Stimulated activated CD8-positive, alpha-beta memory T cell treated with anti-CD3 and anti-CD28 coated beads, Interleukin-15, amount 100 ng/mL, for 4 hours (primary cell): ENCODE measurements at places on chromosomes 4 and X.

DNA sequence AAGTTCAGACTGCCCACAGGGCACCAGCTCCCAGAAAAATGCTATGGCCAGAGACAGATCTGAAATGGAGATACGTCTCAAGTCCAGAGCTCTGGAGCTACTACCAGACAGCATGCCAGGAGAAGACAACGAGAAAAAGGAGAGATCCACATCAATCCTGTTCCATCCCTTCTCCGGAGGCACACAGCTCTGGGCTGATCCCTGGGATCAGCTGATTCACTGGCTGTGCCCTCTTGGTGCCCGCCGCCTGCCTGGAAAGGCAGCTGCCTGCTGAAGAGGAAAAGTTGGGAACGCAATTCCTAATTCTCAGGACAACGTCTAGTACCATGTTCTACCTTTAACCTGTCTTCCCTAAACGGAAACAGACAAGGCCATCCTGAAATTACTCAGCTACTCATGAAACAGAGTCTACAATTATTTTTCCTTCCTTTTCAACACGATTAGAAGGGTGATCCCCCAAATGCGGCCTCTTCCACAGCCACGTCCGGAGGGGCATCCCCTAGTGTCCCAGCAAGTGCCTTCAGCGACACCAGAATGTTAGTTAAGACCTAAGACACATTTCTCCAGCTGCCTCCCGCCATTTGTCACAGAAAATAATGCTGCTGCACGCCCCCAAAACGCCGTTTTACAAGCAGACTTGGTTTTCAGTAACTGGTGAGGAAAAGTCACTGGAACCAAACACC, 2.4 kb downstream of the ZFYVE28 start:
- DNase-seq, result no peak

DNA sequence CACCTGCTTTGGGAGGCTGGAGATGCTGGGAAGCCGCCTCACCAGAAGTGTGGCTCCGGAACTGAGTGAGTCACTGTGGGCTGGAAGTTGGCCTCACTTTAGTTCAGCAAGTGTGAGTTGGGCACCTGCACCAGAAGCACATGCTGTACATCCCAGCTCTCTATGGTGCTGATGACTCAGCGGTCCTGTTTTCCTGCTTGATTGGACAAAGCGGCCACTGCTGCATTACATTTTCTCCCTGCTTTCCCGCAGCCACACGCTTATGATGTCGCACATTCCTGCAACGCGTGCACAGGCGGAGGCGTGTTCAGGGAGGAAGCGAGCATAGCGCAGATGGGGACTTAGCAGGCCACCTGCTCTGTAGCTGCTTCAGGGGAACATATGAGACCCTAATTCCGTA, 26.7 kb upstream of the CLDN34 start:
- DNase-seq, result no peak

DNA sequence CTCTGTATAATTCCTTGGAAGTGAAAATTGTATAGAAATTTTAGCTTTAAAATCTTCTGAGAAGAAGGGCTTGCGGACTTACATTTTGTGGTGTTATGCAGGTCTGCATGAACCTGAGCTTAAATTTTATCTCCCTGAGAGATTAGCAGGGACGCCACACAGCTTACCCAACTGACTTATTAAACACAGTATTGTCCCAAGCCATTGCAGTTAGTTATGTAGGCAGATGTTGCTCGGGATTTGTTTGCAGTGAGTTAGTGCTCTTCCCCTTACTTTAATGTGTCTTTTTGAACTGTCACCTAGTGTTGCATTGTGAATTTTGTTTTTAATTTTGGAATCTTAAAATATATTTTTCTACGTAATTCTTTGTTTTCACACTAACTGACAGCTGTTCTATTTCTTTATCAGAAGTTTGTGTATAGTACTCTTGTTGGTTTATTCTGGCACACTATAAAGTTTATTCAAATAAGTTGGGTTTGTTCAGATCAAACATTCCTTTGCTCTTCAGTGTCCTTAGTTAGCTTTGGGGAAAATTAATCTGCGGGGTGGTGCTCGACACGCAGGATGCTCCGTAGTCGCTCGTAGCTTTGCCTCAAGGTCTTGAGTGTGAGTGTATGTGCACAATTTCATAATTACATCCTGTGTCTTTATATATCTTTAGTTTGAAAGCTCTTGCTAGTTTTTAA, 145.4 kb downstream of the STIM2 start:
- no peak for DNase-seq

DNA sequence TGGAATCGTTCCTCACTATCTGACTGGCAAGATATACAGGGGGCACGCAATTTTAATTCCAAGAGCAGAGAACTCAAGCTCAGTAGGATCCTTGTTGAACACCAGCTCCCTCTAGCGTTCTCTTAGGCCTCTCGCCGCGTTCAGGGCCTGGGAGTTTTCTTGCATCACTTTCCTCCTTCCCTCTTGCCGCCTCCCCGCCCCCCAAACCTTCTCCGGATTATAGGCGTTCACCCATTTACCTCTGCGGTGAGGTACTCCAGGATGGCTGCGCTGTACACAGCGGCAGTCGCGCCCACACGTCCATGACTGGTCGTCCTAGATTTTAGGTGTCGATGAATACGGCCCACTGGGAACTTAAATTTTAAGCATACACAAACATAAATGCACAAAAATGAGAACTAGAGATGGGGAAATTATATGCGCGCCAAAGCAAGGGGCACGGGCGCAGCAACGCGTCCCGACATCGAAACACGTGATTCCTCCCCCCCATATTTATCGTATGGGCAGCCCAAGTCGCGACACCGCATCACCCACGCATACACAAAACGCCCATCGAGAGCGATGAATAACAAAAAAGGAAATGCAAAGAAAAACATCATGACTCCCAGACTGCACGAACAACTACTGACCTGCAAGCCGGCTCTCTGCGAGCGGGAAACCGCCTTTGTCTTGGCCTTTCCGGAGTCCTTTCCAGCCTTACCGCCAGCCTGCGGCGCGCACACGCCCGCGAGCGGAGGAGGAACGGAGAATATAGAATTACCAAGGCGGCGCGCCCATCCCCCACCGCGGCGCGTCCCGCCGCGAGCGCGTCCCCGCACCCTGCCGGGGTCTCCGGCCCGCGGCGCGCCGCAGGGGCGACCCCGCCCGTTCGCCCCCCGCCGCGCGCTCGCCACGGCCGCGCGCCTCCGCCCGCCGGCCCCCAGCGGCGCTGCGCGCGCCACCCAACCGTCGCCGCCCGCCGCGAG, 759 bp downstream of the H2AZ1 start:
- DNase-seq, result peak; percentile 85

GRCh38 chr4:31995943-31996901, 1276.1 kb downstream of the PCDH7 start:
- no peak for DNase-seq

GRCh38 chr4:108940149-108940548, 177.3 kb upstream of the ETNPPL start:
- DNase-seq, result no peak

GRCh38 chr4:23577398-23577797, 312.4 kb downstream of the PPARGC1A start:
- no peak for DNase-seq

DNA sequence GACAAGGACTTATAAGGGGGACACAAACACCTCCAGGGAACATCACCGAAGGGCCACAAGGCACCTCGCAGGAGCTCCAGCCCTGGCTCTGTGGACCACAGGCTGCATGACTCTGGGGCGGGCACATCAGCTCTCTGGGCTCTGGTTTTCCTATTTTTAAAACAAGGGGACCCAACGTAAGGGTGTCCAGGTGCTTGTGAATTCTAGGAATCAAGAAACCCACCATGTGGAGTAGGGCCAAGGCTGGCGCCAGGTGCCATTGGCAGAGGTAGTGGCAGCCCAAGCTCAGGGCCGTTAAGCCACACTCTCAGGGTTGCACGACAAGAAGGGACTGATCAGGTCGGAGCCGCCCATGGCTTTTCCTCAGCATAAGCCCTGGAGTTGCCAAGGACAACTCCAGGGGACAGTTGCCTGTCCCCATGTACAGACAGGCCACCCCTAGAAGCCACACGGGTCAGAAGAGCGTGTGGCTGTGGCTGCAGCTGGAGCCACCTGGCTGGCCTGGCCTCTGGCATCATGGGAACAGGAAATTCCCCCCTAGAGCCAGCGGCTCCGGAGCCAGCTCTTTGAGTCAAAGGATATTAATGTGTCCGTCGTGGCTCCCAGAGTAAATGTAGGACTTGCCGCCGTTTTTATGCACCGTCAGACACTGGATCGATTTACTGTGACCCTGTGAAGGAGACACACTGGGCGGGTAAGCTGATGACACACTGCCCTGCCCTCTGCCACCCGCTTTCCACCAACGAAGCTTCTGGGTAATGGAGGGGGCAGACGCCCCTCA, 32.5 kb downstream of the WDR1 start:
- DNase-seq, result no peak

DNA sequence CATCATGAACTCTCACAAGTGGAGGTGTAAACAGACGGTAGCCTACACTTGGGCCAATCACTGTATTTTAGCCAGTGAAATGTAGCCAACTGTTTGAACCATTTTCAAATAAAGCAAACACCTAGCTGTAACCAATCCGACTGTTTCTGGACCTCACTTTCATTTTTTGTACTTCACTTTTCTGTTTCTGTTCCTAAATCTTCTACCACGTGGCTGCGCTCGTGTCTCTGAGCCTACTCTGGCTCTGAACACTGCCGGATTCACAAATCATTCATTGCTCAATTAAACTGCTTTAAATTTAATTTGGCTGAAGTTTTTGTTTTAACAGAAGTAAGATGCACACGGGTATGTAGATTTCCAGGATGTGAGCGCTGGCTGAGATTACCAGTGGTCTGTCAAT, 319.1 kb downstream of the RAPGEF2 start:
- DNase-seq, result no peak

DNA sequence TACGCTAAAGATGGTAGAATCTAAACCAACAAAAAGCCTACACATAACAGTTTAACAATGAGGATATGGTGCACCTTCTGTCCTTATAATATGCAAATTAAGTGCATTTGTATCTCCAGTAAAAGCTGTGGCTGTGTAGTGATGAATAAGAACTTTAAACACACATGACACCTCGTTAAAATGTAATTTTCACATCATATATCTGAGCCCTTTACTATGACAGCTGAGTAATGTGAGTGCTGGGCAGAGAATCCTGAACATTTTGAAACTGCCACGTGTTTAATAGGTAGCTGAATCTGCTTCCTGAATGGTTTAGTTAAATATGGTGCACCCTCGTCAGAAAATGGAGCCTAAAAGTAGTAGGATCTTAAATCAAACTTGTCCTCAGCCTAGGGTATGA, 540.8 kb downstream of the ADGRL3 start:
- no peak for DNase-seq

- DNase-seq, result no peak
Observed at GRCh38 chr4:188867796-188868195, 728.6 kb downstream of the TRIML1 start.

DNA sequence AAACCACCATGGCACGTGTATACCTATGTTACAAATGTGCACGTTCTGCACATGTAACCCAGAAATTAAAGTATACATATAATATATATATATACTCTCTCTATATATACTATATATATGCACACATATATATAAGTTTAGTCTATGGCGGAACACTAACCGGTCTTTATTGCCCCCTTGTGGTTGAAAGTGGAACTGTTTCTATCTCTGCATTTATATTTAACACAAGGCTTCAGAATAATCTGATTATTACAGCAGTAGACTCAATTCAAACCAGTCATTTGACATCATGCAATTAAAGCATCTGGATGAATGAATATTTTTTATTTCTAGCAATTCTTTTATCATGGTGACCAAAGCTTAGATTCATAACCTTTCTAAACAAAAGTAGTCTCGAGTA, 14.6 kb downstream of the RAB9B start:
- no peak for DNase-seq

DNA sequence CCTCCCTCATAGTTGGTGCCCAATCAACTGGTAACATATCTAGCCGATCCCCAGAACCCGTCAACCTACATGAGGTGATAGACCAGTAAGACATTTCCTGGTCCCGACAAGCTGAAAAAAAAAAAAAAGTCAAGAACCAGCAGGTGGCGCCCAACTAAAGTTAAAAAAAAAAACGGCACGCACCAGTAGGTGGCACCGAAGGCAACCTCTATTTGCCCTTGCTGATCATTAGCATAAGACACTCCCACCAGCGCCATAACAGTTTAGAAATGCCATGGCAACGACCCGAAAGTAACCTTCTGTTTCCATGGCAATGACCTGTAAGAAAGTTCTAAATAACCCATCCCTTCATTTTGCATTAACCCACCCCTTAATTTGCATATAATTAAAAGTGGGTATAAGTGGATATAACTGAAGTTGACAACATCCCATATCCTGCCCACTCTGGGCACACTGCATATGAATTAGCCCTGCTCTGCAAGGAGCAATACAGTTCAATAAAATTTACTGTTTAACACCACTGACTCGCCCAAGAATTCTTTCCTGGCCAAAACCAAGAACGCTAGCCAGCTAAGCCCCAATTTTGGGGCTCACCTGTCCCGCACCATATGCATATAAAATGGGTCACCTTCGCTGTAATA, 83.9 kb upstream of the SPANXB1 start:
- DNase-seq, result no peak

GRCh38 chr4:138062929-138063328, 179.2 kb downstream of the SLC7A11 start:
- DNase-seq, result no peak

DNA sequence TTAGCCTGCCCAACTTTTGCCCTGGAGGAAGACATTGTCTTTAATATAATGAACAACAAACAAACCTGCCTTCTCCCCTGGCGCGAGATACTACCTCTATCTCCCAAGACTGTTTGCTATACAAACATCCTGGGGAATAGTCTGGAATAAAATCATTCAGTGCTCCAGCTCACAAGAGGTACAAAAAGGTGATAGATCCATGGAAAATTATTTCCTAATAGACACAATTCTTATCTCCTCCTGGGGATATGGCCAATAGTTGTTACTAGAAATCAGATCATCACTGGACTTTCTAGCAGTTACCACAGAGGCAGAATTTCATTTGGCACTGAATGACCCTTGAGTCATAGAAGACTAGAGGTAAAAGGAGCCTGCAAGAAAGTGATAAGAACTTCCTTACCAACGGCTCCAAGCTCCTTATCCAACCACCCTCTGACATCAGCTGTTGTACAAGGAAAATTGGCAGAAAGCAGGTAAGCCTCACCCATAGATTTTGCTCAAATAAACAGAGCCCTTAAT, 38.1 kb downstream of the MID1 start:
- no peak for DNase-seq

- no peak for DNase-seq
Observed at GRCh38 chrX:124289443-124289842, 43.0 kb upstream of the TEX13D start.

DNA sequence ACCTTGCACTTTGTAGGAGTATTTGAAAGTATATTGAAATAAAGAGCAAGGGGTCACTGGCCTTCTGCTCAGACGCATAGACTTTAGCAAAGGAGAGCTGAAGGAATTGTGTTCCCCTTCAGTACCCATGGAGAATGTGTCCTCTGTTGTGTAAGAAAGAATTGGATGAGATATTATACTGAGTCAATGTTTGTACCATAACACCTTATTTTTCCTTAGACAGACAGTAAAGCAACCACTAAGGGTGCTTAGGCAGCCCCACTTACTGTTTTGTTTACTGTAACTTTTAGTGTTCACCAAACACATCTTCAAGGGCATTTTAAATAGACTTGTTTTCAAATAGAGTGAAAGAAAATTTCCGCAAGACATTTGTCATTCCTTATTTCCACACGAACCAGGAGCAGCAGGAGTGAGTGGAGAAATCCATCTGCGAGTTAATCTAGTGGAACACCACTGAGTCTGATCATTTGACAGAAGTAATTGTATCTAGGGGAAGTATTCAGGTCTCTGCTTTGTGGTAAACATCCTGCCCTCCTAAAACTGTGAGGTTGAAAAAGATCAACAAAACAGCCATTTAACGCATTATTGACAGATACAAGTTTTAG, 89.5 kb downstream of the SLIT2 start:
- DNase-seq, result no peak

GRCh38 chr4:54940996-54941865, 184.2 kb downstream of the KDR start:
- no peak for DNase-seq
